ENCODE measurements at places on chromosomes 16 and 17.

DNA sequence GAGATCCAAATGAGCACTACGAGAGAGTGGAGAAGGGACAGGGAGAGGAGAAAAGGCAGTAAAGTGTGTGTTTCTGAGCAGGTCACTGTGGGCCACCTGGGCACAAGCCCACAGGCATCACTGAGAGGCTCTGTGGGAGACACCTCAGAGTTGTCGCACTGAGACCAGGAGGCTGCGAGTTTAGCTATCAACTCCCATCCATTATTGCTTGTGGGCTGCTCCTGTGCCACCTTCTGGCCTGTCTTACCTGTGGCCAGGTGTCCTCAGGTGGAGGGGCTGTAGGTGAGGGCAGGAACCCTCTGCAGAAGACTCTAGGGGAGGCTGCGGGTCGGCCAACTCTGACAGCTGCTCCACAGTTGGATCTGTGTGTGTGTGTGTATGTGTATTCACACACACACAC, 2.5 kb upstream of the PRR29 start:
- DNase-seq: no peak

DNA sequence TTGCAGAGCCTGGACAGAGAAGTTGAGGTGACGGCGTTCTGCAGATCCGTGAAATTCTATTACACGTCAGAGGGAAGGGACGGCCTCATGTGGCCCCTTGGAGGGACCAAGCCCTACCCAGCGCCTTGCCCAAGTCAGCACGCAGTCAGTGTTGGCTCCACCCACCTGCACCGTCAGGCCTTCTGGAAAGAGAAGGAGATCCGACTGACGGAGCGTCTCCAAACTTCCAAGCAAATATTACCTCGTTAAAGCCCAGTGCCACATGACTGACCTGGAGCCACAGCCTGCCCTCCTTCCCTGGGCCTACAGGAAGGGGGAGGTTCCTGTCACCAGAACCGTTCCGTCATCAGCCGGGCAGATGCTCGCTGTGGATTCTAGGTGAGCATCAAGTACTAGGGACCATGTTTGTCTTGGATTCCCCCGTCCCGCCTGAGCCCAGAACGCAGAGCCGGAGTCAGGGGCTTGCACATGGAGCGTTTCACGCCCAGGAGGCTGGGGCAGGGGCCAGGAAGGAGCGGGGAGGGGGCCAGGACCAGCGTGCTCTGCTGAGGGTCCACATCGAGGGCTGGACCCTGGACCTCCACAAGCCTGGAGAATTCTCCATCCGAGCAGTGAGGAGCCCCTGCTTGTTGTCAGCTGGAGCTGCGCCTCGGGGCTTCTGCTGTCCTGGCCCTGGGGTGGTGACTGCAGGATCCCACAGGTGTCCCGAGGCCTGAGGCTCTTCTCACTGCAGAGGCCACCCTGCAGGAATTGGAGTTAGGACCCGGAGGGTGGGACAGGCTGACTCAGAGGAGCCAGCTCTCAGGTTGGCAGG, 22.6 kb upstream of the METRNL start:
- DNase-seq: no peak

DNA sequence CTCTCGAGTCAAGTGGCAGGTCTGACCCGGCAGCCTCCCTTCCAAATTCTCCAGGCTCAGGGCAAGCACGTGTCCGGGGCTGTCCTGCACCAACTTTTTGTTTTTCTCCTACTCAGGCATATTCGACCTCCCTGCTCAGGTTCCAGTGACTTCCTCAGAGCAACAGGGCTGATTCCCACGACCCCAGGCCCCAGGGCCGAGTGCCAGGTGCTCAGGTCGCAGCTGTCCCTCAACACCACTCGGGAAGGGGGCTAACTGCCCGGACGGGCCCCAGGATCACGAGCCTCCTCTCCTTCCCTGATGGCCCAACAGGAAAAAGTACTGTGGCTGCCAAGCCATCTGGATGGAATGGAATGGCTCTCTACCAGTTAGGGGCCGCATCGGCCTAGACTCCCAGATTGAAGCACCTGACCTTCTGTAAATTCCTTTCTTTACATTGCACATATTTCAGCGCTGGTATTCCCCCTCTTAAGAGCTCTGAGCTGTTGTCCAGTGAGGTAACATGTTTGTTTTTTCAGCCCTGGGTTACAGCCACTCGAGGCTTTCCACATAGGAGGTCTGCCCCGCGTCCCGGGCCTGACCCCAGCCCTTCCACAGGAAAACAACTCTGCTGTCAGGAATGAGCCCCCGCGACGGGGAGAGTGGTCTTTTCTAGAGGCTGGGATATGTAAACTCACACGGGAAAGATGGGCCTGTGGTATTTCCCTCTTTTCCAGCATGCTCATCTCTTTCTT, 25.0 kb downstream of the NXN start:
- no peak for DNase-seq

GRCh38 chr17:2087597-2088211, 32.8 kb downstream of the HIC1 start:
- DNase-seq: no peak

- no peak for DNase-seq
These were observed 57.3 kb upstream of the RPL38 start for GRCh38 chr17:74146196-74146595.

DNA sequence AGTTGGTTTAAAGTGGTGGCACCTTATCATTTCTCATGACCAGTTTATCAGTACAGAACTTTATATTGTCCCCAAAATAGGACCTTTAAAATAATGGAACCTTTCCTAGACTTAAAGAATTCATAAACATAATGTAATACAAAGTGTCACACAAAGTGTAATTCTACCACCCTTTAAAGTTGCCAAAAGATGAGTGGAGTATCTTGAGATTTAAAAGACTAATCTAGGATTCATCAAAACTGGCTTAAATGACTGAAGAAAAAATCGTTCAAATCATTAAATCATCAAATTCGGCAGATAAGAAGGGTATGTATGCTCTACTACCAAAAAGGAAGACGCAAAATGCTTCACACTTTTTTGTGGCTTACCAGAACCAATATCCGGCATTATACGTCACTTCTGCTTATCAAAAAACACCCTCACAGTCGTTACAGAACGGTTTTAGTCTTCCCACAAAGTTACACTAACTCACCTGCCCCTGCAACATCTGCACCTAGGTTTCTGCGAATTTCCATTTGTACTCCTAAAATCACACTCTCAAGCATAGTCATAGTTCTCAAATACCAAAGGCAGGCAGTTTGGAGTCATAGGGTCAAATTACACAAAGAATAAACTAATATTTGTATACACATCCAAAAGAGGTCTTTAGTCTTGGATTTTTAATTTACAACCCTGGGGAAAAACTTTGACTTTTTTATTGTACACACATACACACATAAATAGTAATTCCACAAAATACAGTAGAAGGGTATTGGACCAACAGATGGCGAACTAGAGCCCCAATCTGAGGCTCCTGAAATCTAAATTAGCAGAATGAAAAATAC, 1.4 kb upstream of the KANSL1 start:
- DNase-seq: no peak

- DNase-seq: no peak
These were observed 16.6 kb downstream of the LDHD start for GRCh38 chr16:75099738-75100602.

DNA sequence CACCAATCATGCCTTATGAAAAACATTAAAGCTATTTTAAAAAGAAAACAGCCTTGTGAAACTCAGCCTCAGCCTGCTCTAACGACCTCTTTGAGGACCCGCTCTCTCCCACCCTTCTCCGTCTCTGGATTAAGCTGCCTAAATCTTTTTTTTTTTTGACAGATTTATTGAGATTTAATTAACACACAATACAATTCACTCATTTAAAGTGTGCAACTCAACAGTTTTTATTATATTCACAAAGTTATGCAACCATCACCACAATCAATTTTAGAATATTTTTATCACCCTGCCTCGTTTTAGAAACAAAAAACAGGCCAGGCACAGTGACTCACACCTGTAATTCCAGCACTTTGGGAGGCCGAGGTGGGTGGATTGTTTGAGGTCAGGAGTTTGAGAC, 8.4 kb downstream of the CDR2L start:
- no peak for DNase-seq

GRCh38 chr17:80956321-80957190, 35.1 kb upstream of the CHMP6 start:
- DNase-seq: no peak

All from NCI-H524 treated with DMSO at 0.1 percent for 48 hours (cell line).